ENCODE measurements at places on chromosomes 4 and X.
A peak's percentile ranks its signal among the peaks of the same experiment; 100 is the strongest.

GRCh38 chrX:79506001-79506400 is 138.9 kb upstream of the ITM2A start:
- DNase-seq = no peak

GRCh38 chr4:118743867-118744266 is 58.7 kb downstream of the METTL14 start:
- no peak for DNase-seq

DNA sequence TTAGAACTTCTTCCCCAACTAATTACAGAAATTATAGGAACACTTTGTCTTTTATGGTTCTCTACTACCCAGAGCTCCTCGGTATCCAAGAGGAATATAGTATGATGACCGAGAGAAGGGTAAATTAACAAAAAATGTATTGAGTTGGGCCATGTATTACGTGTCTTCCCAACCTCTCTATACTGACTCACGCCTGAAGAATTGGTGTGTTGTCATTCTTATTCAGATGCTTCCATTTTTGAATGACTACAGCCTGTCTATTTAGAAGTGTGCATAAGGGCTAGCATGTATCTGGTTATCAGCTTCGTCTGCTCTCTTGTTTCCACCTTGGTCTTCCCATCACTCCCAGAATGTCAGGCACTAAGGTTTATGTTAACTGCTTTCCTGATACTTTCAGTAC is 24.5 kb upstream of the SCD5 start:
- no peak for DNase-seq

DNA sequence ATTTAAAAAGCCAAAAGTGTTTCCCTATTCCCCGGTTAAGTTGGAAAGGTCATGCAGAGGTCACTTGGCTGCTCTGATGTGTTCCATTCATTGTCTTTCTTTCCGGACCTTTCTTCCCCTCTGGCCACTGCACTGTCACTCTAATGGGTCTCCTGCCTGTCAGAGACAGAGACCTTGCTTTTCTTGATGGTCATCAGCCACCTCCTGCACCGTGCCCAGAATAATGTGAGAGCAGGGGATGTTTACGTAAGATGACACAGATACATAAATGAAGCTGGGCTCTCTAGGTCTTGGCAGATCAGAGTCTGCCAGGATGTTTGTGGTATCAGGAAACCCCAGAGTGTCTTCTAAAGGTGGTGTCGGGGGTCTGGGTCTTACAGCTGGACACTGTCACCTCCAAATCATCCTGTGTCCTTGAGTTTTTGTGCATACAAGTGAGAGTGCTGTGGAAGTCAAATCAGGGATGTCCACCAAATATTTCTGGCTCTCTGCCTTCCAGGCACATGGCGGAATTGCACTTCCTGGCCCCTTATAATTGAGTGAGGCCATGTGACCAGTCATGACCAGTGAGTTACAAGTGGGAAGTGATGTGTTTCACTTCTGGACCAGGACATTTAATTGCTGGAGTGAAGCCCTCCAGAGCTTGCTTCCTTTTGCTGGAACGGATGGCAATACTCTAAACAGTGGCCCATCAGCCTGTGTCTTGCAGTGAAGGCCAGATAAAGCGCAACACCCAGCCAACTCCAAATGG is 130.6 kb upstream of the ATP6AP2 start:
- no peak for DNase-seq

GRCh38 chr4:152990471-152991131 is 54.5 kb downstream of the FHDC1 start:
- DNase-seq = peak; percentile 34

- no peak for DNase-seq
Observed at GRCh38 chr4:66273110-66273509, 602.8 kb upstream of the EPHA5 start.

DNA sequence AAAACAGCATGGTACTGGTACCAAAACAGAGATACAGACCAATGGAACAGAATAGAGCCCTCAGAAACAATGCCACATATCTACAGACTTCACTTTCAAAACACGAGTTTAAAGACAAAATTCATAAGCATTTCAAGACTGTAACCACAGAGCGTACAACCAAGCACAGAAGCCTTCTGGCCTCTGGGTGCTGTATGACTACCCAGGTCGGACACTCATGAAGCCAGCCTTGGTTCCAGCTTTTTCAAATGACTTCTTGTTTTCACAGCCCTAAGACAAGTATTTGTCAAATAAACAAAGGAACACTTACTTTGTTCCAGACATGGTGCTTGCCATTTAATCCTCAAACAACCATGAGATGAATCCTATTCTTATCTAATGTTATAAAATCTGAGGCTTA is 536.1 kb upstream of the NR3C2 start:
- no peak for DNase-seq

DNA sequence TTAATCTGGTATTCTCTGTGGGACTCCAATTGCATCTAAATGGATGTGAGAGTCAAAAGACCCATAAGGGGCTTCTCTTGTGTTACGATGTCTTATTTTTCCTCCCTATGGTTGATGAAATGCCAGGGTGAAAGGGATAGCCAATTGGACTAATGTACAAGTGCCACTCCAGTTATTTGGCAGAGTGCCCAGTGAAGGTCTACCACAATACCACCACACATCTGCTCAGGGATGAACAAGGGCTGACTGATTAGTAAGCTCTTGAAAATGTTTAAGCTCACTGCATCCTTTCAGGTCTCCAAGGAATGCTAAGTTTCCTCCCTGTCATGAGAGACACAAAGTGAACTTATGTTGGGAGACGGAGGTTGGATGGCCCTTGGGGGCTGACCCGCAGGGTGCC is 57.8 kb downstream of the HEPH start:
- DNase-seq = no peak

- DNase-seq = no peak
Observed at GRCh38 chrX:112866175-112866574, 25.5 kb upstream of the AMOT start.

DNA sequence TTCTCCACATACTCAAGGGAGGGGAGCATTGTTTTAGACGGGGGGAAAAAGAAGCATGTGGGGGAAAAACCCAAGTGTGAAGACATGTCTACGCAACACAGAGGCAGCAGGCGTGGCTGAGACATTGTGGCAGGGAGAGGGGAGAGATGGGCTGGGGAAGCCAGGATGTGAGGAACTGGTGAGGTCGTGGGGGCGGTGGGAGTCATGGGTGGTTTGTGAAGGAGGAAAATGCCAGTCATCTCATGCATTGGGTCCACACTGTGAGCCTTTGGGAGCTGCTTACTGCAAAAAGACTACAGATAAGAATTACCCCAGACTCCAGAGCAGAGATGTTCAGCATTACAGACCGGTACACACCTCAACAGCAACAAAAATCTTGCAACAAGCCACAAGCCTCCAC is 2.1 kb downstream of the JAKMIP1 start:
- no peak for DNase-seq

- DNase-seq = no peak
Observed at GRCh38 chrX:48927123-48927522, 8.3 kb upstream of the PIM2 start.

GRCh38 chr4:6660430-6660829 is 19.9 kb downstream of the MRFAP1 start:
- DNase-seq = no peak

DNA sequence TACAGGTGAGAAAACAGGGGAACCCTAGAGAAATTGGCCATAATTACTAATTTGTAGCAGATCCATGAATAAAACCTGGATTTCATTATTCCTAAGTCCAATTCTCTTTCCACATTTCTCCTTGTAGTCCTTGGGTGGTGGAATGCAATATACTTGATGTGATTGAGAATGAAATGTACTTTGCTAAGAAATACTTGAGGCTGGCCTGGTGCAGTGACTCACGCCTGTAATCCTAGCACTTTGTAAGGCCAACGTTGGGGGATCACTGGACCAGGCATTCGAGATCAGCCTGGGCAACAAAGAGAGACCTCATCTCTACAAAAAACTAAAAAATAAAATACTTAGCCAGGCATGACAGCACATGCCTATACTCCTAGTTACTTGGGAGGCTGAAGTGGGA is 15.9 kb downstream of the TMEM184C start:
- no peak for DNase-seq

DNA sequence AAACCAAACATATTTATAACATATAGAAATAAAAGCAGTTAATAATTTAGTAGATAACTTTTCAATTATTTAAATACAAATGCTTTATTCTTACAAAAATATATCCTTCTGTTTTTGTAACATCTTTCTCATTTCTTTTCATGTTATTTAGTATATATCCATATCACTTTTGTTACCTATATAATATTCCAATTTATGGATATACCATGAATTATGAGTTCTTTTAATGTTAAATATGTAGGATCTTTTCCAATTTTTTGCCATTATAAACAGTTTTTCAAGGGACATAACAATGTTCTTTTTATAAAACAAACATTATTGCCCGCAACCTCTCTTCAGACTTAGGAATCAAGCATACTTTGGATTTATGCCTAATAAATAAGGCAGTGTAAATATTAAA is 151.6 kb downstream of the PRDM5 start:
- no peak for DNase-seq

DNA sequence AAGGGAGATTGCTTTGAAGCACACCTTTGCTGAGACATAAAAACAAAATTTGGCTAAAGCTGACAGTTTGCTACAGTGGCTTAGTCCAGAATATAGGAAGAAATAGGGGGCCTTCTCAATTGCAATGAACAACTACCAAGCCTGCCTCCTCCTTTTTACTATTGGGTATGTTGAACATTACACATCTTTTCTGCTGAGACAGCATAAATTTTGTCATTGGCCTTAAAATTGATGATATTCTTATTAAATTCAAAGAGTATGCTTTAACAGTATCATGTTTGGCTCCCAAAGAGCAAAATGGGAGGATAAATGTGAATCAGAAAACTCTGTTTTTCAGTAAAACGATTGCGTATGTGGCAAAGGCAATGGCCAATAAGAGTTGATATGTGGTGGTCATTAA is 721.9 kb upstream of the IGFBP7 start:
- no peak for DNase-seq

- DNase-seq = no peak
Observed at GRCh38 chr4:56698329-56698728, 17.2 kb upstream of the HOPX start.

DNA sequence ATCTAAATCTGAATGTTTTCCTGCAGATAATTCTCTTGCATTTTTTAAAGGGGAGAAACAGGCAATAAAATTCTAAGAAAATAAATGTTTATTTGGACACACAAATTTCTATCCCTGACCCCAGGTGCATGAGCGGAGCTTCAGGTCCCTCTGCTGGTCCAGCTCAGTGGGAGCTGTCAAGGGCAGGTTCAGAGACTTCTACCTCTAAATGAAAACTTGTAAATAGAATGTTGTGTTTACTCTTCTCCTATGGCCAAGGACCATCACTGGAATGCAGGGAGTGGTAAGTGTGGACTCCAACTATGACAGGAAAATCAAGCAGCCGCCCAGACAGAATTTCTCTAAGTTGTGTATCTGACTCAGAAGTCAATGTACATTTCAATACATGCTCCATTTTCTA is 148.6 kb upstream of the TTC29 start:
- DNase-seq = no peak

DNA sequence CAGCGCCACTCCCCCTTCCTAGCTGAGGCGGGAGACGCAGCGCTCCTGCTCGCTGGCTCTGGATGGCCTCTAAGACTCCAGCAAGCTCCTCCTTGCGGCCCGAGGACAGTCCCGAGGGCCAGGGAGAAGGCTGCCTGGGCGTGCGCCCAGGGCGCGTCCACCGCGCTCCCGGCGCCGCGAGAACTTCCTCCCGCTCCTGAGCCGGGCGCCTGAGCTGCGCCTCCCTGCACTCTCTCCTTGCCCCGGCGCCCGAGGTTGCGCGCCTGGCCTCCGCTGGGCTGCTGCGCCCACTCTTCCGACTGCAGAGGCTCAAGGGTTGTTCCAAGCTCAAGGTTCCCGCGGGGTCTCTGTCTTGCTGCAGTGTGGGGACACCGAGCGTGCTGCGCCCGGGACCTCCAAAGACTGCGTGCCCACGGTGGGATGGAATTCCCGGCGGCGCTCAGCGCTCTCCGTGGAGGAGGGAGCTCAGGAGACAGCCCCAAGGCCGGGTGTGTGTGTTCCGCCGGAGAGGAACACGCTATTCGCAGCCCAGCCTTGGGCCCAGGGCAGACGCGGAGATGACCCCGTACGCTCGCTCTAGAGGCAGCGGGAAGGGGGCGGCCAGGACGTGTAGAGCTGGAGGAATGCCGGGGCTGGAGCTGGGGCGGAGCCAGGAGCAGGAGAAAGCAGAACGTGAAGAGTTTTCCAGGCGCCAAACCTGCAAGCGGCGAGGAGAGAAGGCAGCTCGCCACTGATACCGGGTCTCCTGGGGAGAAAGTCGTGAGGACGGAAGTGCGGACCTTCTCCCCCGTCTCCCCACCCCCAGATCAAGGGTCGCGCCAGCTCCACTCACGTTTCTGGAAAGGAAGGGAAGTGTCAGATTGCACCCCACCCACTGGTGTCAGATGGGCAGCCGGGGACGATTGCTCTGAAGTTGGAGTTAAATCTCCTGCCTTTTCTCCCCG is at the start of gene ARHGAP6:
ARHGAP6 (minus strand) TSS at position 753 of the 944 bp plus-strand sequence. CDS start 1,092 bp downstream, outside the sequence.
- DNase-seq = no peak

GRCh38 chrX:150543230-150544155 is 24.9 kb upstream of the MTM1 start:
- no peak for DNase-seq

DNA sequence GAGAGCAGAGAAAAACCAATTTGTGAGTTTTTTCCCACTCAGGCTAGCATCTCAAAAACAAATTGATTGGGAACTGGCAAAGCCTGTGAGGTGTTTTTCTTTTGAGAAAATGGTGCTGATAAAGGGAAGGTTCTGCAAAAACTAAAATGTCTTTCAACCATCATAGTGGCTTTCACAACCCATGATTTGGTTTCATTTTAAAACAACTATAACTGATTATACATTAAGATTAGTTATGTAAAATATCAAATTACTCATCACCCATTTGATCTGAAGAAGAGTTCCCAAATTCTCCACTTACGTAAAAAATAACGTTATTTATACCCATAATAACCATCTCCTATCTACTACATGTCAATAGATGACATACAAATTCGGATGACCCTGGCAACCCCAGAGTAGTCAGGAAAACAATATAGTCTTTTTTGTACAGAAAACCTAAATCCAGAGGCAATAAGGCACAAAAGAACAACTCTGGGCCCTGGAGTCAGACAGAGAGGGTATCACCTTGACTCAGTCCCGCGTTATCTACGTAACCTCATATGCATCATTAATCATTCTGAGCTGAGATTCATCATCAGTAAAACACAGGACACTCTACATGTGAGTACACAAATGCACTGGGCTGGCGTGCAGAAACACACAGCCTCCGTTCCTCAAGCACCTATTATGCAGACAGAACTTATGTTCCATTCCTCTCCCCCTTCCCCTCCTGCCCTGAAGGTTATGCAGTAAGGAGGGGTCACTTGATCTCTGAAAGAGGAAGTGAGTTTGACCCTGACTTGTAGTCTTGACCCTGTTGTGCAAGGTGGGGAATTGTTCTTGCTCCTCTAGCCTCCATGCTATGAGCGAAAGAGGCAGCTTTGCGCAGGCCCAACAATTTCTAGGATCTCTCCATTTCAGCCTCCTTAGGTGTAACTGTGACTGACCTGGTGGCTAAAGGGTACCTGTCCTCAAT is 82.2 kb downstream of the SLC9A7 start:
- DNase-seq = no peak

- no peak for DNase-seq
Observed at GRCh38 chr4:70508801-70509200, 9.6 kb upstream of the AMTN start.

Measured in cerebellar nuclear complex (tissue), 1 donor.